H54 (cell line): ENCODE measurements at places on chromosomes 6 and 20.

GRCh38 chr6:169098116-169098515 lies 155.5 kb downstream of the THBS2 start:
- no peak for DNase-seq

DNA sequence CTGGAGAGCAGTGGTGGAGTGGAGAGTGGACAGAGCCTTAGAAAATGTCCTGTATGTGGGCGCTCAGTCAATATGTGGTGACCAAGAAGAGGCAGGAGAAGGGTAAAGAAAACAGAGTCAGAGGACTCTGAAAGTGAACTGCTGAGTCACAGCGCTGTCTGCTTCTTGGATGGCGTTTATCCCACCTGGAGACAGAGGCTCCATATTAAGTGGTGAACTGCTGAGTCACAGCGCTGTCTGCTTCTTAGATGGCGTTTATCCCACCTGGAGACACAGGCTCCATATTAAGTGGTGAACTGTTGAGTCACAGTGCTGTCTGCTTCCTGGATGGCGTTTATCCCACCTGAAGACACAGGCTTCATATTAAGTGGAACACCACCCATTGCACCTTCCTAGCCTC lies 119.3 kb upstream of the RALGAPA2 start:
- DNase-seq, result no peak

GRCh38 chr6:164184410-164184809 lies 769.9 kb downstream of the QKI start:
- DNase-seq, result no peak

- peak; percentile 2 for DNase-seq
Measured at GRCh38 chr6:125421836-125422235, 120.1 kb upstream of the HDDC2 start.

GRCh38 chr20:54590856-54591255 lies 115.5 kb downstream of the DOK5 start:
- DNase-seq, result no peak

- no peak for DNase-seq
Measured at GRCh38 chr6:132259070-132259469, 142.2 kb downstream of the MOXD1 start.

DNA sequence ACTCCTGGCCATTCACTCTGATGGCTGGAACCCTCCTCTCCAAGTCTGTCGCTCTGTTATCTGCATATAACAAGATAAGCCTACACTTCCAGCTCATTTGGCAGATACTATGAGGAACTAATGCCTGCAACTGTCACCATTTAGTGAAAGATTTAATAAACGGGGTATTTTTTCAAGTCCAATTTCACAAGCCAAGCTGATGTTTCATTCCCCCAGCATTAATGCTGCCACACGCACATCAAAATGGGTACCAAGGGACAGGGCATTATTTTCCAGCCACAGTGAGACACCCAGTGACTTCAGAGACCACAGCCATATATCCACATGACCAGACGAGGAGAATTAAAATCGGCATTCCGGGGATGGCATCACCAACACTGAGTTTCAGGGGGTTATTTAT lies 175.5 kb downstream of the PTPRT start:
- no peak for DNase-seq

GRCh38 chr6:14305624-14306023 lies 188.1 kb downstream of the CD83 start:
- no peak for DNase-seq

- DNase-seq, result peak; percentile 86
Measured at GRCh38 chr20:51687108-51687507, 81.1 kb downstream of the ATP9A start.

GRCh38 chr6:17983730-17984129 lies 3.7 kb downstream of the KIF13A start:
- no peak for DNase-seq

GRCh38 chr20:33874129-33874528 lies 63.0 kb downstream of the CHMP4B start:
- no peak for DNase-seq

DNA sequence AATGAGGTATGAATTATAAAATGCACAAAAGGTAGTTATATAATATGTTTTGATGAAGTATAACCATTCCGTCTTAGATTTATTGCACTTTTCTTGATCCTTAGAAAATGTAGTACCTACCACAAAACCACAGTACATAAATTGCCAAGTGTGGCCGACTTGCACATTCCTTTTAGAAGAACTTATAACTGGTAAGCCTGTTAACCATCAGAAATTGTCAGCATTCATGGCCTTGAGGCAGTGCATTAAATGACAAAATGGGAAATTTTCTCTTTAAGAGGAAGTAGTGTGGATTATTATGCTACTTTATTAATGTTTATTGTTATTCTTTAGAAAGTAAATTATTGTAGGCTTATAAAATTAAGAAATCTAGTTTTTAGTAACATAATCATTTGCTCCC lies 29.6 kb downstream of the TAB2 start:
- no peak for DNase-seq

- DNase-seq, result peak; percentile 81
Measured at GRCh38 chr6:31403283-31404060, at the start of gene MICA. TSS of gene MICA (plus strand) at chr6:31403595. CDS start at chr6:31403633, 38 bp downstream.

DNA sequence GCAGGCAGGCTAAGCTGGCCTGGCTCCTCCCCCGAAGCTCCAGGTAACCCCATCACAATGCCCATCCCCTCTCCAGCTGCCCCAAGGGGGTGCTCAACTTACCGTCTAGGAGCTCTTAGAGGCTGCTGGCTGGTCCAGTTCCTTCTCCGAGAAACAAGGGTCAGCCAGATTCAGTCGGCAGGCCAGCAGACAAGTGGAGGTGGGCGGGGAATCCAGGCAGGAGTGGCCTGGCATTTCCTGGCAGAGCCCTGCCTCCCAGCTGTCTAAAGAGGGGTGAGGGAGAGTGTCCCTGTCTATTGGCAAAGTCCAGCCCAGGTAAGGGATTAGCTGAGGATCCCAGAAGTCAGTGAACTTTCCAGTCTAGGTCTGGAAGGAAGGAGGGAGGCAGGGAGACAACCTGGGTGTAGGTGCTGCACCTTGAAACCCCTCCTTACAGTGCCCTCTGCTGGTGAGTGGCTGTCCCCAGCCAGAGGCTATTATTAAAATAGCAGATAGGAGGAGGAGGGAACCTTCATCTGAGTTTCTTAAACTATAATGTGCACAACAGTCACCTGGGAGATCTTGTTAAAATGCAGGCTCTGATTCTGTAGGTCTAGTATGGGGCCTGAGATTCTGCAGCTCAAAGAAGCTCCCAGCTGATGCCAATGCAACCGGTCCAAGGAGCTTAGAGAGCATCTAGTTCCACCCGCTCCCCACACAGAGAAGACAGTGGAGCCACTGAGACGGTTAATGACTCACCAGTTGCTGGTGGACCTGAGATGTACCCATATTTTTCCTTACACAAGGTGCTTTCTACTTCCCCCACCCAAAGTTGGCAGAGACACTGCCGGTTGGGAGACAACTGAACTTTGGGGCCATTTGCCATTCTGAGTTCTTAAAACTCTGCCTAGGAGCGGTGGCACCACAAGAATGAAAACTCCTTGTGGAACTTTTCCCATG lies at the start of gene UNC5CL:
Gene UNC5CL, minus strand, starts transcription at position 162 of the 939 bp plus-strand sequence. CDS start 4,147 bp downstream, outside the sequence.
- DNase-seq, result peak; percentile 60

DNA sequence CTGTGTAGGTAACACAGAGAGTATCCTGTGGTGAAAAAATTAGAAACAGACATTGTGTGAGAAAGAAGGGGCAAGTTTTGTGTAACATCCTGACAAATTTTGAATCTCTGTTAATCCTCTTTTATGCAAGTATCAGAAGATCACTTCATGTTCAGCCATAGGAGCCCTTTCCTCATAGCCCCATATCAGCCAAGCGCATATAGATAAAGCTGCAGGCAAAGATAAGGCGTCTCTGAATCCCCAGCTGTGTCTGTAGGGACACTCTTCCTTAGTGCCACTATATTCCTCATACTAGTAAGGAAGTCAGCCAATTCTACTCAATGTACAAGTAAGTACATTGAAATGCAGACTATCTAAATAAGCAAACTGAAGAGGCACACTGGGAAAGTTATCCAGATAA lies 22.3 kb downstream of the HTR1E start:
- DNase-seq, result no peak

DNA sequence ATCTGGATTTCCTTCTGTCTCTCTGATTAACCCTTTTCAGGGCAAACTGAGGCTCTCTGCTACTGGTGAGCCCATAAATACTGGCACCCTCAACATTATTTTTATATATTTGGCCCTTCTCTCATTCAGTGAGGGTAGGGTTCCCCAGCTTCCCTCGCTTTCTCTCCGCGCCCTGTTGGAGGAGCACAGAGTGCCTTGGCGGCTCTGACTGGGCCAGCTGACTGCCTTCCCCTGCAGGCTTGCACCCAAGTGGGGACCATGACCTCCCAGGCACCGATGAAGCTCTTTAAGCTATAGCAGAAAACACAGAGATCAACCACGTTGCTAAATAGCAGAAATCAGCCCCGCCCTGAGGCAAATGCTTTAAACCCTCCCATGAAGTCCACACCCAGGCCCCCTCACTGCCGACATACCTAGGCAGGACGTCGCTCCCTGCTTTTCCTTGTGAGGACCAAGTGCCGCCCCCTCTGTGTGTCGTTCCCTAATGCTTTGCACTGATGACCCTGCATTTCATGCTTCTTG lies 105.0 kb downstream of the HUS1B start:
- DNase-seq, result no peak

DNA sequence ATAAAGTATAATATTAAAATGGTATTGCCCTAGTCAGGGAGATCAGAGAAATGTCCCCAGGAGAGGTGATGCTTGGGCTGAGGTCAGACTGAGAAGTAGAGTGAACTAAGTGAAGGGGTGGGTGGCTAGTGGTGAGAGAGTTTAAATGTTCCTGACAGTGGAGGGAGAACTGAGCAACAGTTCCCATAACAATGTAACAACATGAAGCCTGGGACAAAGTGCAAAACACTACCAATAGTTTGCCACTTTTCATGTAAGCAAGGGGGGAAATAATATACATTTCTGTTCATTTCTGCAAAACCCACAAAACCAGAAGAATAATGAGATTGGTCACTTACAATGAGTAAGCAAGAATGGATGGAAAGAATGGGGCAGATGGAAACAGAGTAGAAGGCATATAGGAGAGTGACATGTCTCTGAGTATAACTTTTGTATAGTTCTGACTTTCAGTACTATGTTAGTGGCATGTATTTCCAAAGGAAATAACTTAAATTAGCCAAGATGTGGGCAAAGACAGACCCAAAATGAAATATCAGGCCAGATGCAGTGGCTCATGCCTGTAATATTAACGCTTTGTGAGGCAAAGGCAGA lies 13.3 kb upstream of the FAXC start:
- DNase-seq, result no peak

DNA sequence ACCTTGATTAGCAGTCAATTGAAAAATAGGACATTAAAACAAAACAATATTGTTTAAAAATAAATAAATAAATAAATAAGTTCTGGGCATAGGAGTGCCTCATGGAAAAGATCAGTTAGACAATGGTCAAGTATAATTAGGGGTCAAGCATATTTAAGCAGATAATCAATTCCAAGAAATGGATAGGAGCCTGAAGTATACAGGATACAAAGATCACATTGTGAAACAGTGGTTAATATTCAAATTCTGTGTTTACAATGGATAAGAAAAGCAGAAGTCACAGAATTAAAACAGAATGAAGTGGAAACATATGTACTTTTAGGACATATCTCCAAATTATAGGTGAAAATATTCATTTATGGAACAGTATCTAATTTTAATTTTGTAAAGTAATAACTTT lies 1028.6 kb upstream of the CITED2 start:
- DNase-seq, result no peak

DNA sequence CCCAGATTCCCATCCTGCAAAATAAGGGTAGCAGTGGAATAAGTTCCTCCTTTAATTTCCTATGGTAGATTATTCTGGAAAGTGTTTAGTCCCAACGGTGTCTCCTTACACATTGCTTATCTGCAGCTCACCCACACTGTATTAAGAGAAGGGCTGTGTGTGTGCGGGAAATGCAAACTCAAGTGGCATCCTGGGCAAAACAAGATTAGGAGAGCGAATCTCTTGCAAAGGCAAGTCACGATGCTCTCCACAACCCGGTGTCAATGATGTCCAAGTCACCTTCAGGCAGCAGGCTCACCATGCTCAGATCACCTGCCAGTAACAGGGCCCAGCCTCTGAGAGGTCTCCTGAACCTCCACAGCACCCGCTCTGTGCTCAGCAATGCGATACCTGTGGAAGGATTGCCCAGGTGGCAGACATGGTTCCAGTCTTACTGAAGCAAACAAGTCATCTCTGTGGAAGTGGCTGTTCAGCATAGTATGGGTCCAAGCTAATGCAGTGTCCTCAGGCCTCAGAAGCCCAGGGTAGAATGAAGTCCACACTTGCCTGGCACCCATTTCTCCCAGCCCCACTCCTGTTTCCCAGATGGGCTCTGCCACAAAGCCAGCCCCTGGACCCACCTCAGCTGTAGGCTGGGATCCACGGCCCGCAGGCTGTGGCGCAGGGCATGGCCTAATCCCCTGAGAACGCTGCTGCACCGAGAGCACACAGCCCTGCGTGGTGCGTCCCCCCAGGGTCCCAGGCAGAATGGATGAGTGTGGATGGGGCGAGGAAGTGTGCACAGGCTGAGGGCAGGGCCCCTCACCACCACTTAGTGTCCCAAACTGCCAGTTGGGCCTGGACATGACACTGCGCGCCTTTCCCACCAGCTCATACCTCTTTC lies 101.2 kb downstream of the PXDC1 start:
- no peak for DNase-seq

DNA sequence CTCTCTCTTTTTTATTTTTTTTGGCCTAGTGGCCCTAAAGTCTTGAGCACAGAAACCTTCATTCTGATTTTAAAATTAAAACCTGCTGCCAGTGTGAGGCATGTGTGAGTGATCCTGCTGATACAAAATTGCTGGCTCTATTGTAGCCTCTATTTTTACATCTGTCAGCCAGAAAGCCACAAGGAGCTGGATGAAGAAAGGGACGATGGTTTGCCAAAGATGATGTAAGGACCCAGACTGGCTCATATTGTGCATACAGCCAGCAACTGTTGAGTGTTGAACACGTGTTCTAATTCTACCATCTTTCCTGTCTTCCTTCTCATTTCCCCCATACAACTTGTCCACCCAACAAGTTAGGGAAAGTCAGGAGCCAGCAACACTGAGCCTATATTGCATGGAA lies 40.8 kb upstream of the ATXN1 start:
- no peak for DNase-seq

DNA sequence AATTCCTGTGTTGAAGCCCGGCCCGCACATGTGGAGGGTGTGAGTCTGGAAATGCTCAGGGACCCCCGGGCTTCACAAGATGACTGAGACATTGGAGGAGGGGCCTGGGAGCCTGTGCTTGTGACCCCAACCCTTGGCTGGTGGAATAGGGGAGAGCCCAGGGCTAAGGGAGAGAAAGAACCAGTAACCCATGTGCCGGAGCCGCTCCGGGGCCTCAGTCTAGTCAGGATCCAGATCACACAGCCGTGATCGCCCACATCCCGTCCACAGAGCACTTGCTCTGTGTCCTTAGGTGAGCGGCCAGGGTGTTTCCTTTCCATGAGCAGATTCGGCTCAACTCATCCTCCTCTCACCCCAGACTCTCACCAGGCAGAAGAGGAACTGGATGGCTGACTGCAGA lies 152.3 kb upstream of the RPS6KA2 start:
- DNase-seq, result no peak

DNA sequence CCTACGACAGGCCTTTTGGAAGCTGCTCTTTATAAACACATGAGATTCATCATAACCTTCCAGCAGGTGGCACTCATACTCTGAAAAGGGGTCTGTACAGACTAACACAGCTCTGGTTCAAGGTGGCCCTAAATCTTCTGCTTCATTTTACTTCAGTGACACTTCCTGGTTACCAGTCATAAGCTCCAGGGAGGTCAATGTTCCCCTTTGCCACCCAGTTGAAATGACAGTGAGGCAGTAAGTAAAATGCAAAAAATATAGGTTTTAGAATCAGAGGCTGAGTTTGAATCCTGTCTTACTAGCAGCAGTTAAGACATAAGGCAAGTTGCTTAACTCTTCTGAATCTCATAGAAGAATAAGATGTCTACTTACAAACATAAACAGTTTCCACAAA lies 132.8 kb downstream of the CDK19 start:
- peak; percentile 12 for DNase-seq
